ENCODE measurements at places on chromosomes 5 and 9.

GRCh38 chr9:4929917-4930316, 55.2 kb upstream of the JAK2 start:
- DNase-seq, result no peak

DNA sequence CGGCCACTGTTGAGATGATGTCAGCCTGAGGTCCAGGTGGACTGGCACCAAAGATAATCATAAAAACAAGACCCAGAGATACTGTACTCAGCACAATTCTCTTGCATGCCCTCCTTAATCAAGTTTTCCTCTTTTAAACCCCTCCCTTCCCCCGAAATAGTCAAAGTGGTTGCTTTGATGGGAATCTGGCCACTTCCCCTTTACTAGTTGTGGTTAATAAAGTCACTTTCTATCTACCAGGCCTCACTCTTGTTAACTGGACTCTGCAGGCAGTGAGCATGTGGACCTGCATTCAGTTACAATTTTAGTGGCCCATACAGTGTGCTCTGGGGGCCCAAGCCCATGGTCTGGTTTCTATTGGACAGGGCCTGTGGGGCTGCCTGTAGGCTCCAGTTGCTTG, 17.5 kb downstream of the FBP2 start:
- DNase-seq, result no peak

- DNase-seq, result peak; percentile 13
Observed at GRCh38 chr9:135339378-135339973, 140.1 kb upstream of the PPP1R26 start.

DNA sequence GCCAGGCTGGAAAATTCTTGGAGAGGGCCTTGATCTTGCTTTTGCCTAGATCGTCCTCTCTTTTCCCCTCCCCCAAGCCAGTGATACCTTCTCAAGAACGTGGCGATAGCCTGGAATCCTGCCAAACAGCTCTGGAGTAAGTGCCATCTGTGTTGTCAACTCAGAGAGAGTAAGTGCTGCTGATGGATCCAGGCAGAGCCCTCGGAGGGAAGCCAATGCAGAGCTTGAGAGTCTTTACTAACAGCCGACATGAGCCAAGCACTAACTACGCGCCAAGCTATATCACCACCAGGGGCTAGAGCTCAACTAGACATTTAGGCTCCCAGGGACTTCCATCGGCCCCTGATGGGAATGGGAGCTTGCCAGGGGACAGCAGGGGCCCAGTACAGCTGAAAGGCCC, 17.6 kb downstream of the RAPGEF1 start:
- no peak for DNase-seq

DNA sequence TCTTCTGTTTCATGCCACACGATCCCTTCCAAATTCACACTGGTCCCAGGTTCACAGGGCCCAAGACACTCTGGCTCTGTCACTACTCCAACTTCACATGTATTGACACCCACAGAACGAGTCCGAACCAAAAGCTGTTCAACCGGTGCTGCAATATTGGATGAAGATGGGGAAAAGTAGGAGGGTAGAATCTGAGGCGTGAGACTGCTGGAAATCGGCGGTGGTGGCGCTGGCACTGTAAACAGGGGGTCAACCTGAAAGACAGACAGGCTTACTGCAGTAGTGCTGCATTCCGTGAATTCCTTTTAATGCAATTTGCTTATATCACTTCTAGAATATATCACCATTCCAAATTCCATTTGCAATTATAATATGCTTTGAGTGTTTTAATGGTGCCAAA, 45.4 kb downstream of the ZNF608 start:
- peak; percentile 26 for DNase-seq

DNA sequence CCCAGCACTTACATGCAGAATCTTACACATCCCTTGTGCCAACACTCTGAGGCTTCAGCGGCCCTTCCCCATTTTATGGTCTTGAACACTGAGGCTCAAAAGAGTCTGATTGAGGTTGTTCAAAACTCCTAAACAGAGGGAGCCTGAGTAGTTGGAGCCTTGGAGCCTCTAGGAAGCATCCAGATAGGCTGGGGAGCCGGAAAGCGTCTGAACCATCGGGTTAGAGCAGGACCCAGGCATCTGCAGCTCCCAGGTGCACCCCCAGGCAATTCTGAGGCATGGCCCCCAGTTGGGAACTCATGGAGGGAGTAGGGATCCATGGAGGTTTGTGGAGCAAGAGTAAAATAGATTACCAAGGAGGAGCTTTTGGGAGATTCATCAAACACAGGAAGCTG, 3.8 kb downstream of the OLFML2A start:
- peak; percentile 3 for DNase-seq

DNA sequence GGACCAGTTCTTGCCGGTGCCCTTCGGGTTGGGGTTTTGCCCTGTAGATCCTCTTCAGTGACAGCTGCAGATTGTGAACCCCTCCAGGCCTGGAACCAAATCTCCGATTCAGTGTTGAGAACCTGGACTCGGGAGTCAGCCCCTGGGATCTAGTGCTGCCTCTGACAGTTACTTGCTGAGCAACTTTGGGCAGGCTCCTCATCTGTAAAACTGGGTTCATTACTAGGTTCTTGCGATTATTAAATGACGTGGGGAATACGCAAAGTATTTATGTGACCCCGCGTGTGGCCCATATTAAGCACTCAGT, 600 bp downstream of the ERCC6L2 start:
- no peak for DNase-seq

DNA sequence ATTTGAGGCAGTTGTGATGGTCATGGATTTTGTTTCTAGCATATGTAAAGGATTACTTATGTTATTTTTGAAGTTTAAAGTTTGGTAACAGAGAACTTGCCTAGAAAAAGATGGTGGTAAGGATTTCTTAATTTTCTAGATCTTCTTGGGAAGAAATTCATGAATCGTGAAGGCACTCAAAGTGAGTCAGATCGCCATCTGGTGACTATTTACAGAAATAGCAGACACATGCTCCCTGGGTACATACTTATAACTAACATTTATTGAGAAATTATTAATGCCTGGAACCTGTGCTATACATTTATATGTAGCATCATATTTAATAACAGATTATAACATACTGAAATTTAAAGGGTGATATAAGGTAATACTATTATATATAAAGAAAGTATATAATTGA, 299.7 kb downstream of the IZUMO3 start:
- no peak for DNase-seq

DNA sequence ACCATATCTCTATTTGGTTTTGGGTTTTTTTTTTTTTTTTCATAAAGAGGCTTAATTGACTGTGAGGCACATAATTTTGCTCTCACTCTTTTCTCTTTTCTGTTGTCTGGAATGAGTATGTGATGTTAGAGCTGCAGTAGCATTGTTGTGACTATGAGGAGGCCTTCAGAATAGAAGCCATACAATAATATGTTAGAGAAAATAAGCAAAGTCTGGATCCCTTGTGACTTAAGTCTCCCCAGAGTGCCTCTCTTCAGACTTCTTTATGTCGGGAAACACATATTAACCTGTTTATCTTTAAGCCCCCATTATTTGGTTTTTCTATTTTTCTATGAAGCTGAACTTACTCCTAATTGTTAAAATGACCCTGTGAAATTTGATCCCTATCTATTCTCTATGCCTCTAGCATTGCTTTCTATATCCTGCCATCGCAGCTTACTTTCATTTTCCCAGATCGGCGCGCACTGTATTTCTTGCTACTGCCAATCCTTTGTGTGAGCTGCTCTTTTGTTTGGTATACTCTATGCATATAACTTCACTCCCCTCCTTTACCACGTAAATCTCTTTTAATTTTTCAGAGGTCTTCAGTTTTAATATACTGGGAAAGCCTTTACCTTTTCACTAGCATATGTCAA, 372.5 kb upstream of the KCNN2 start:
- DNase-seq, result no peak

DNA sequence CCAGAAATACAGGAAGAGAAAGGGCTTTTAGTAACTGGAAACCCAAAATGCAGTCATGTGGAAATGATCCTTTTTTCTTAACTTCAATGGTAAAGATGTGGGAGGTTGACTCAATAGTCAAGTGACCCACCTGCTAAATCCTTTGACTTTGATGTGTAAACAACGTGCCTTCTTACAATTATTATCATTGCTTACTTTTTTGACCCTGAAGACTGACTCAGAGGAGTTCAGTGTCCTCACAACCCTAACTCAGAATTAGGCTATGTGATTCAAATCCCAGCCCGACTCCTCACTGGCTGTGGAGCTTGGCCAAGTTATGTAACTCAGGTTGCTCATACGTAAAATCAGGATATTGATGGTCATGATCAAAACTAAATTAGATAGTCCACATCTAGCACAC, 27.9 kb downstream of the ANXA1 start:
- DNase-seq, result no peak

DNA sequence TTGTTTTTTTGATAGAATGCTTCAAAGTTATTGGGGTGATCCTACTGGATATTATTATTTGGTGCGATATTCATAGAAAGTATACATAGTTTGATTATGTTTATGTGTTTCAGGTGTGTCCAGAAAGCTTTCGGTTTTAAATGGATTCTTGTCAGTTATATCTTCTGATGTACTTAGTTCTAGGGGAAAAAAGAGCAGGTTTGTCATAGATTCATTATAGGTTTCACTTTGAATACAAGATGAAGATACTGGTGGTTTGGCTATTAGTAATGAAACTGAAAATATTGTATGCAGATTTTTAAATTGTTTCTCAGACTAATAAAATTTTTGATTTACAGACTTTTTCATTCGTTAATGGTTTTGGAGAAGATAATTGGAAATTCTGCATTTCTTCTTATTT, 98.9 kb downstream of the MAN2A1 start:
- DNase-seq, result no peak

GRCh38 chr9:111857555-111858211, 38.9 kb upstream of the UGCG start:
- no peak for DNase-seq

GRCh38 chr9:109245310-109245897, 75.5 kb downstream of the EPB41L4B start:
- DNase-seq, result no peak

- DNase-seq, result no peak
Observed at GRCh38 chr9:8208465-8208864, 408.9 kb upstream of the DMAC1 start.

DNA sequence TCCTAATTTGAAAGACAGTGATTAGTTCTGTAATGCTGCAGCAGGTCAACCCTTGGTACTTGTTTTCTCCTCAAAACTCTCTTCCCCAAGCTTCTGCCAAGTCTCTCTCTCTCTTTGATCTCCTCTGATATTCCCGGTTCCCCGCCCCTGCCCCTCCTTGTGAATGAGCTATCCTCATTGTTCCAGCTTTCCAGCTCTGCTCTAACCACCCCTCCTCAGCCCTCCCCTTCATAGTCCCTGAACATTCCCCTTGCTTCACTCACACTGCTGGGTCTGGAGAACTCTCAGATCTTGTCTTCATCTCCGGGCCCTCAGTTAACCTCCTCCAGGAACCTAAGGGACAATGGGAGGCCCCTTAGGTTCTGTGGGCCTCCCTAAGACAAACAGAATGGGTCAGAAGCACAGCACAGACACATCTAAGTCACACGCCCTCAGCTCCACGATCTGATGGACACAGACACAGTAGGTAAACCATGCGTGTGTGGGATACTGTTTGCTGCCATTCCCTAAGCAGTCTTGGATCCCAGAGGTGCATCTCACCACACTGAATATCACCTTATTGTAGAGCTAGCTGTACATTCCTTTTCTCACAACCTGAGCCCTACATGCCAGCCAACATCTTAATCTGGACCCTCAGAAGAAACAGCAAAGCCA, 17.4 kb upstream of the LARP1 start:
- DNase-seq, result no peak

GRCh38 chr9:18608371-18608770, 134.4 kb downstream of the ADAMTSL1 start:
- no peak for DNase-seq

DNA sequence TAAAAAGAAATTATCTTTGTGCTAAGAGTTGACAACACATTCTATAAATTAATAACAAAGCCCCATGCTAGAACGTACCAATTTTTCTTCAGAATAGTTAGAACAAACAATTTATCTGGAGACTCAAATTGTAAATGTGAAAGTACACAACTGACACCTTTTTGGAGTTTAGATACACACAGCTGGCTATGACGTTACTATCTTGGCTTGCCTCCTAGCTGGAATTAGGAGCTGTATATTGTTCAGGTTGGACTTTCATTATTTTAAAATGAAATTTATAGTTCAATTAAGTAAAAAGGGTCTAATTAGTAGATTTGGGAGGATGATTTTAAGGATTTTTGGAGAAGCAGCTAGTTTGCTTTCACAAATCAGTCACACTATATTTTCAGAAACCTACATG, 393.9 kb upstream of the RIOK2 start:
- no peak for DNase-seq

DNA sequence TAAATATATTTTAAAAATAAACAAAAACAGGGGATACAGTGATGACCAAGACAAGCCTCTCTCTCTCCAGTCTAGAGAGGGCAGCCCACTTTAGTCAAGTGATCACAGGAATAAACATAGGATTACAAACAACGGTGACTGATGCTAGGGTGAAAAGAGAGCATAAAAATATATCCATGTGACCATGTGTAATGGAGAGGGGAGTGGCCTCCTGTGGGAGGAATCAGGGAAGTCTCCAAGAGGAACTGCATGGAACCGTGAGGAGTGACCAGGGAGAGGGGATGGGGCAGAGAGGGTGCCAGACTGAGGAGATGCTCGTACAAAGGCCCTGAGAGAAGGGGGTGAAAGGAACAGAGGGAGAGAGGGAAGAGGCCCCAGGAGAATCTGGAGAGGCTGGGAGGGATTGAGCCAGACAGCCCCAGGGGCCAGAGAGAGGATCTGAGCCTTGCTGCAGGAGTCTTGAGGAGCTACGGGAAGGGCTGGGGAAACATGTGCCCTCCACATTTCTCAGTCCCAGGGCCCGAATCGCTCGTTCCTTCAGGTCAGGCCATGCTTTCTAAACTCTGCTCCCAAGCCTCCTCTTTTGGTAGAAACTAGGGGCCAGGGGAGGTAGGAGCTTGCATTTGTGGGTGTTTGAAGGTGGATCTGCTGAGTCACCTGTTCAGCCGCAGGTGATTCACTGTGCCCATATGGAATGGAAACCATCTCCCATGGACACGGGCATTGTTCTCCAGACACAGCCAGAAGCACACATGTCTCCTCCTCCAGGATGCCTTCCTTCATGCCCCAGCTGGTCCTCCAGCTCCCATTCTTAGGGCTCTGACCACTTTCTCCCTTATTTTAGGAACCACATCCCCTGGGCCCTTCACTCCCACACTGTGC, 63.8 kb downstream of the PAX5 start:
- DNase-seq, result no peak

- no peak for DNase-seq
Observed at GRCh38 chr5:128234928-128235641, 151.5 kb downstream of the SLC12A2 start.

- DNase-seq, result no peak
Observed at GRCh38 chr9:21964925-21965385, 29.2 kb downstream of the CDKN2A start.

Measured in WTC11 (cell line).